ENCODE measurements at places on chromosomes 1 and 21.

GRCh38 chr1:13935336-13935735 lies 235.3 kb downstream of the PRDM2 start:
- DNase-seq: no peak

GRCh38 chr1:17903386-17903785 lies 148.3 kb downstream of the ACTL8 start:
- DNase-seq: no peak

DNA sequence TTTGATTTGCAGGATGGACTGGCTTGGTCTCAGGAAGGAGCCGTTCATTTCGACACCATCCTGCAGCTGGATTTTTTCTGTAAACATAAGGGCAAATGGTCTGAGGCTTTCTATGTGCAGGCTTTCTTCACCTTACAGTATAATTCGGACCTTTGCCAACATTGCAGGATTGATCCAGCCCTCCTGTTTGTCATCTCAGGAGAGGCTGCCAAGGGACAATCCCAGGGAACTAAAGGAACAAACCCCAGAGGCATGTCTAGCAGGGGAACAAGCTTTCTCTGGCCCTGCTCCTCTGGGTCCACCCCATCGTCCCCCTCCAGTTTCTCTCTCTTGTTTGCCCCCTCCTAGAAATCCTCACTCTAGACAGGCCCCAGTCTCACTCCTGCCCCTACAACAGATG lies 24.8 kb upstream of the GBP6 start:
- no peak for DNase-seq

GRCh38 chr1:23913212-23913880 lies at the start of gene CNR2:
Gene CNR2, minus strand, starts transcription at chr1:23913362. Its CDS starts 37,745 bp downstream, at chr1:23875617.
- DNase-seq: no peak

DNA sequence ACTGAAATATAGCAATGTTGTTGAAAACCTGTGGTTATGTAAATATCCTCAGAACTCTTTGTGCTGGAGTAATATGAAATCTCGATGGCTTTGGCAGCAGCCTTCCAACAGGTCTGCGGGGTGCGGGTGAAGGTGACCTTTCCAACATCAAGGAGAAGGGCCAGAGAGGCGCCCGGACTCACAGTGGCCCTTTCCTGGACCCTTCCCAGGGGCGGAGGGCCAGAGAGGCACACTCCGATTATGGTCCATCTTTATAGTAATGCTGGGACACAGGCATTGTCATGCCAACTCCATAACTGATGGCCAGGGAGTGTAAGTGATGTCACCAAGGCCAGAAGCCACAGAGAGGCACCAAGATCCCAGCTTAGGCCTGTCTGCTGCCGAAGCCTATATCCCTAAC lies 18.1 kb downstream of the SLC37A1 start:
- DNase-seq: no peak

GRCh38 chr1:45370575-45370974 lies 30.3 kb upstream of the MUTYH start:
- DNase-seq: no peak

GRCh38 chr1:29824511-29825273 lies 588.4 kb downstream of the PTPRU start:
- DNase-seq: no peak

GRCh38 chr1:109152196-109152595 lies 38.3 kb downstream of the ELAPOR1 start:
- no peak for DNase-seq

DNA sequence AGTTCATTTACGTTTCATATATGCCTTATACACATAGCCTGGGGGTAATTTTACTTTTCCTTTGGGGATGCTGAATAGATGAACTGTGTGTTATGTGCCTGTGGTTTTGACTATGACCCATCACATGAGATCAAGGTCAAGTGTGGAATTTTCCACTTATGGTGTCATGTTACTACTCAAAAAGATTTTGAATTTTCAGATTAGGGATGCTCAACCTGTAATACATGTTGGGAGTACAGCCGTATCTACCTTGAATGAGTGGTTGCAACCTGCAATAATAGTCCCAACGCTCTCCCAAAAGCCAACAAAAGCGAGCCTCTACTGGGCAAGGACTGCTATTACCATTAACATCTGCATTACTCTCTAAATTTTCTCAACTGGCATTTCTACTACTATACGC lies 68.5 kb upstream of the SDC3 start:
- DNase-seq: no peak

- DNase-seq: no peak
Observed at GRCh38 chr1:38858833-38859560, 575 bp downstream of the RRAGC start.

DNA sequence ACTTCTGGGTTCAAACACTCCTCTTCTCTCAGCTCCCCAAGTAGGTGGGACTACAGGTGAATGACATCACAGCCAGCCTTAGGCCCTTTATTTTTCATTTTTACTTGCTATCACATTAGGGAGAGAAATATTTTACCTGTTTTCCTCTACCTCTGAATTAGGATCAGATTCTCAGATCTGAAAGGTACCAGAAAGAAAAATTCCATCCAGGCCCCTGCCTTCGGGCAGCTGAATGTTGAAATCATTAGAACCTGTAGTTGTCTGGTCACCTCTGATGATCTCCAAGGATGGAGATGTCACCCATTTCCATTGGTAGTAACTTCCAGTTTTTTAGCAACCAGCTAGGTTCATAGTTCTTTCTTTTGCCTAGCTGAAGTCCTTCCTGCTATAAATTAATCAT lies 175.6 kb upstream of the TNR start:
- no peak for DNase-seq

DNA sequence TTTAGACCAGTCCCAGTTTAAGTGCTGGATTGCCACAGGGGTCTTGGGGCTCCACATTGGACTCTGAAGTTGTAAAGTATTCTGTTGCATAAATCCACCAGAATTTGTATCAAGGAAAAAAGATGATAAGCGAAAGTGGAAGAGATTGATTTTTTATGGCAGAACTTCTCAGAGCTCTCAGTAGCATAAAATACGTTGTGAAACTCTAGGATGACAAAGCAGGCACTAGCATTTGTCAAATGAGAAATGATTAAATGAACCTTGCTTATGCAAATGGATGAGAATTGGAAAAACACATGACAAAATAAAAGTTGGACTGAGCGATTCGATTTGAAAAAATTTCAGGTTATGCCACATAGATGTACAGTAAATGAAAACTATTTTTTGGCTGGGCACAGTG lies 253.8 kb upstream of the RAB4A start:
- DNase-seq: no peak

- no peak for DNase-seq
Observed at GRCh38 chr1:41716188-41717130, 202.3 kb downstream of the HIVEP3 start.

- DNase-seq: no peak
Observed at GRCh38 chr21:42221581-42222345, 2.8 kb downstream of the ABCG1 start.

- peak; percentile 58 for DNase-seq
Observed at GRCh38 chr1:11719313-11720032, 16.5 kb upstream of the AGTRAP start.

DNA sequence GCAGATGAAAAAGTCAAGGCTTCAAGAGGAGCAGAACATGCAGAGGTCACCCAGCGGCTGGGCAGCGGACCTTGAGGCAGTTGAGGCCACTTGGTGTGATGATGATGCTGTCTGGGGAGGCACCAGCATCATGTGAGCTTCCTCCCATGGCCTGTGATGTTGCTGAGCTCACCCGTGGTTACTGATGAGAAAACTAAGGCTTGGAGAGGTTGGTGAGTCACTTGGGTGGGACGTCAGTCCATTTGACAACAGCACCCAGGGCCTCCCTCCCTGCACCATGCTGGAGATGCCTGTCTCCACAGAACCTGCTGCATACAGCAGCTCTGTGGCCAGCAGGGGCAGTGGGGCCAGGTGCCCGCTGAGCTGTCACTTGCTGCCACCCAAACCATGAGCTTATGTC lies 146.8 kb downstream of the NPHP4 start:
- no peak for DNase-seq

- DNase-seq: no peak
Observed at GRCh38 chr1:209927466-209927865, 10.6 kb upstream of the SYT14 start.

GRCh38 chr1:221294242-221294641 lies 415.0 kb downstream of the HLX start:
- no peak for DNase-seq

DNA sequence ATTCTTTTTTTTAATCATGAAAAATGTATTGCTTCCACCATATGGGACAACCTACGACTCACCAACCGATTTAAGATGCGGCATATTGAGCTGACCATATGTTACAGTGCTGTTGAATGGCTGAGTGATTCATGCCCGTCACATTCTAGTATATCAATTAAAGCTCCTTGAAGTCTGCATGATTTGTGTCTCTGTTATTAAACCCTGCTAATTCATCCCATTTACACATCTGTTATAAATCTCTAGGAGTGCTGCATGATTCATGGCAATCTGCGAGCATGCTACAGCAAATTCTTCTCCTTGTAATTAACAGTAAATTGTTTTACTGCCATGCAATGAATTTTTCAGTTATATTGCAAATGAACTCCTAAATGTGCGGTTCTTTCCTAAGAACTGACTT lies 239.8 kb downstream of the USH2A start:
- no peak for DNase-seq

GRCh38 chr1:223662943-223663342 lies 2.6 kb downstream of the CAPN8 start:
- DNase-seq: no peak

- DNase-seq: no peak
Observed at GRCh38 chr1:23574265-23574754, 15.0 kb upstream of the ID3 start.

DNA sequence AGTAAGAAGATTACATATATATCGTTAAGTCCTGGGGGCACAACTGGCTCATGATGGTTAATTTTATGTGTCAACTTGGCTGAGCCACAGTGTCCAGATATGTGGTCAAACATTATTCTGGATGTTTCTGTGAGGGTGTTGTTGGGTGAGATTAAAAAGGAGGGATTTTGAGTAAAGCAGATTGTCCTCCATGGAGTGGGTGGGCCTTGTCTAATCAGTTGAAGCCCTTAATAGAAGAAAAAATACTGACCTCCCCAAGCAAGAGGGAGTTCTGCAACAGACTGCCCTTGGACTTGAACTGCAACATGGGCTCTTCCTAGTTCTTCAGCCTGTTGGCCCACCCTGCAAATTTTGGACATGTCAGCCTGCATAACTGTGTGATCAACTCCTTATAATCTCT lies 311.6 kb downstream of the RPS6KC1 start:
- no peak for DNase-seq

DNA sequence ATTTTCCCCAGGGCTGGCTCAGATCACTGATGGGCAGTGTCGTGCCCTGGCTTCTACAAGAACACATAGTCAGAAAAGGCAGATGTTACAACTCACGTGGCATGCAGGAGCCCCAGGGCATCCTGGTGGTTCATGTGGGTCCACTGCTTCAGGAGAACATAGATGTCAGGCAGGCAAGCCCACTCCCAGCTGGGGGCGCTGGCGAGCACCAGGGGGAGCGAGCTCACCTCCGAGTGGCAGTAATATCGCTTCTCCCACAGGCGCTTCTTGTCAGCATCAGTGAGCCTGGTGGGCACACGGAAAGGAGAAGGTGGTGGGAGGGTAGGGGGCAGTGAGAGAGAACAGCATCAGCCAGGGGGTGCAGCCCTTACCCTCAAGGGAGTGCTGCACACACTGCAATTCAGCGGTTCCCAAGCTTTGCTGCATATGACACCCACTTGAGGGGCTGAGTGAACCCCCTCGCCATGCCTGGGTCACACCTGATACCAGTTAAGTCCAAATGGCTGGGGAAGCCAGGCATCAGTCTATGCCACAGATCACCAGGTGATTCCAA lies 34.3 kb upstream of the PPP1R15B start:
- DNase-seq: peak; percentile 47

DNA sequence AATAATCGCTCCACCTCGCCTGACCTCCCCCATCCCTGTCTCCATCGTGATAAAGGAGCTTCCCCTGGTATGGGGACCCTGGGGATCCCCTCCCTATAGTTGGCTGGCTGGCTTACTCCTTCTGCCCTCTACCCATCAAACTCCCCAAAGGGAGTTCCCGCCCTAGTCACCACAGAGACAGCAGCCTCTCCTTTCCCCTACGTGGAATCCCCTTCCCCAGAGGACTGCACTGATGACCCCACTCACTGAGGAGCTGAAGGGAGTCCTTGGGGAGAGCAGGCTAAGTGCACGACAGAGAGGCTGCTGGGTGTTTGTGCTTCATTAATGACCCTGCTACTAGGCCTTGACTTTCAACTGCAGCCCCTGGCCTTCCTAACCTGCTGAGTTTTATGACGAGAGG lies 1.9 kb downstream of the CADM3 start:
- DNase-seq: no peak

DNA sequence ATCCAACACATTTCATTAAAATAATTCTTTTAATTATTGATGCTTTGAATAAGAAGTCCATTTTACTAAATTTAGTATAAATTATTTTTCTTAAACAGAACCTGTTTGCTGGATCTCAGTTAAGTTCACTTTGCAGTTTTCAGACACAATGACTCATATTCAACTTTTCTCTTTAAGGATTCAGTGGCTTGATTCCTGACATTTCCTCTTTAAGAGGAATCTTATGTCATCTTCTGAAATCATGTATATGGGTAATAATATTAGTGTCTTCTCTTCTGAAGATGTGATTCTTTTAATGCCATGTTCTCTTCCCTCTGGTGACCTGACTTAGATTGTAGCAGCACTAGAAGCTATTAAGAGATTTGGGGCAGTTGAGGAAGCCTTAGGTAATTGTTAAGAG lies 12.6 kb downstream of the CREG1 start:
- DNase-seq: no peak

GRCh38 chr21:21200103-21200938 lies 202.1 kb downstream of the NCAM2 start:
- no peak for DNase-seq

DNA sequence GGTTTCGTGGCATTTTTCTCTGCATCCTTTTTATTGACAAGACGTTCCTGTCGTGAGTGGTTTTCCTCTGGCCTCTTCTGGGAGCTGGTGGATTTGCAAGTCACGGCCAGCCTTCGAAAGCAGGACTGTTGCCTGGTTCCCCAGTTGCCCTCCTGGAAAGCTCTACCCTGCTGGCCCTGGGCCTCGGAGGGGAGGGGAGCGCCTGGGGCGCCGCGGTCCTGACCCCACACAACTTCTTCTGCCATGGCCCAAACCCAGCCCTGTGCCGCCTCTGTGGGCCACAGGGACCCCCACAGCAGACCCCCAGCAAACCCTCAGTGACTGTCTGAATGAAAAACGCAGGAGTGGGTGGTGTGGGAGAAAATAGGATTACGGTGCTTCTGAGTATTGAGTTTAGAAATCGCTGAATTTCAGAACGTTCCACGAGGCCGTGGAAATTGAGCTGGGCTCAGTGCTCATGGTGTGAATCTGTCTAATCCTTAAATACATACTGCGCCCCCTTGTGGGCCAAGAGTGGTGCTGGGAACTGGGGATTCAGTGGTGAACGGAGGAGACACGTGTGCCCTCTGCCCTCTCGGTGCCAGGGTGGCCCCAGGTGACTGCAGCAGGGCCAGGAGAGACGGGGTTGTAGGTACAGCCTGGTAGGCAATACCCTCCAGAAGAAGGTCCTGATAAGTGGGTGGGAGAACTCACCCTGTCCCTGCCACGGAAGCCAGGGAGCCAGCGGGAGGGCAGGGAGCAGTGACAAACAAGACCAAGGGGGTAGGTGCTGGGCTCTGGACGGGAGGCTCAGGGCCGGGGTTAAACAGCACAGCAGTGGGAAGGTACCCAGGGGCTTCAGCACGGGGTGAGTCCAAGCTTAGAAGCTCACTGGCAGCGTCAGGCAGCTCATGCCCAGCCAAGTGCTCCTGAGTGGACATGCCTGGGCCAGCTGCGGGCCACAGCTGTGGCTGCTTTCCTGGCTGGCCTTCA lies 101.2 kb upstream of the COL6A1 start:
- DNase-seq: peak; percentile 63

GRCh38 chr1:23037081-23037740 lies 17.9 kb downstream of the KDM1A start:
- no peak for DNase-seq

GRCh38 chr1:48061162-48062136 lies 64.3 kb upstream of the TRABD2B start:
- DNase-seq: no peak
